ENCODE measurements at places on chromosomes 5 and 9.
A peak's percentile ranks its signal among the peaks of the same experiment; 100 is the strongest.

GRCh38 chr9:129267141-129267540 lies 89.1 kb upstream of the IER5L start:
- ATAC-seq: no peak

GRCh38 chr5:174311121-174311520 lies 265.6 kb downstream of the NSG2 start:
- no peak for ATAC-seq

DNA sequence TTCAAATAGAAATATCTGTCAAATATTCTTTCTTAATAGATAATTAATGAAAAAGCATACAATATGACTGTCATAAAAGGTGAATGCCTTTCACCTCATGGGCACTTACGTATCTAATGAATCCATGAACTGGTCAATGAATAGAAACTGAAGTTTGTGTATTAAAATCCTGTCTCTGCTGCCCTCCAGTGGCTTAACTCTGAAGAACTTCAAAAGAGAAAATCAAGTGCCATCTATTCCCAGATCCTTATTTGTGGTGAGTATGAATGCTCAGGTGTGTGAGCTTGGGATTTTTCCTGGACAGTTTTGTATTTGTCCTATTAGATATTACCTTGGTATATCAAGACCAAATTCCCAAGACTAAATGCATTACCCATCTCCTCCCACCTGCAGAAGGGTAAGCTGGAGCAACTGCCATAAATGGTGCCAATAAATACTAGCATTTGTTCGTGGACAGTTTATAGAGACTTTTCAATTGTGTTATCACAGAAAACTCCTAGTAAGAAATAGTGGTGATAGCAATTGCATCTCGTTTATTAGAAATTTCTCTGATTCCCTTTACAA lies 44.0 kb upstream of the SVEP1 start:
- ATAC-seq: peak; percentile 54

DNA sequence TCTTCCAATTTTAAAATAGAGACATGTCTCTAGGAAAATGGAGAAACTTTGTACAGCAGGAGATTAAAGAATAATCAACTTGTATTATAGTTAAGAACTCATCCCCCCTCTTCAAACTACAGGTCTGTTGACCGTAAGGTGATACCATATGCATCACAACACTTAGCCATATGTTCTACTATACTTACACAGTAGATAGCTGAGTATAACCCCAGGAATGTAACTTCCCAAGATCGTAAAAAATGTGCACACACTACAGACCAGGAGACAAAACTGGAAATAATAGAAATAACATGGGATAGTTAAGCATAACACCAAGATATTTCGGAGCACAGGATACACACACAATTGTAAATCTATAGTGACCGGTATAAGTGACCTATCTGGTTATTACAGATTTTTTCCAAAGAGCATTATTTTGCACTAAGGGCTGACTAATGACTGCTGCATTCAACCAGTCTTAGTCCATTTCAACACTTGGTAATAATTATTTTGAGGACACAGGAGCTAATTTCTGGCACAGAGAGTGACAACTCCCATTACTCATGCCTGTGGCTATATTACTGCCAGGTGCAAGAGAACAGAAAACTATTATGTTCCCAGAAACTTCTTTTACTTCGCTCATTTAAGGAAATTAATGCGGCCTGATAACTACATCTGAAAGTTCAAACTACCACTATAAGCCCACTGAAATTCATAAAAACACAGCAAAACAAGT lies 15.4 kb upstream of the ZNF622 start:
- ATAC-seq: no peak

DNA sequence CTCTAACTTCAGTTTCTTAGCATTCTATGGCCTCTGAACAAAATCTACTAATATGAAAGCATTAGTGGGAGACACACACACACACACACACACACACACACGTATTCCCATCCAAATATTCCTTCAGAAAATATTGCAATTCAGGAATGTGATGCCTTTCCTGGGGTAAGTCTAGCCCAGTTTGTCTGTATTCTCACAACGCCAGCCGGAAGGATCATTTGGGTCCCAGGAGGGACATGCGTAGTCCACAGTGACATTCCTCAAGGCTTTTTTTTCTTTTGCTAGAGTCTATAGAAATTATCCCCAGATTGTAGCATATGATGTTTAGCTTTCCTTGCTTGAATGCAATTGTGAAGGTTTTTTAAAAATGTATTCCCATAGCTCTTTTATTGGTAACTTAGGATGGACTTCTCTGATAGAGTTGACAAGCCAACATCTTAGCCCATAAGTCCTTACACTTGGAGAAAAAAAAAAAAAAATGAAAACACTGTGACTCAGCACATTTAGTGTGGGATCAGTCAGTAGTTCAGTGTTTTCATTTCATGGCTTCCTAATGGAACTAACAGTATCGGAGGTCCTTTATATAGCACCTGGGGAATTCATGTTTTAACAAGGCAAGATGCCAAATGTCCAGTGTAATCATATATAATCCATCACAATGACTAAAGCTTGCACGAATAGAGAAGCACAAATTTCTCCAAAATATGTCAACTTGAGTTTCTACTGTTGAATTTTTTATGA lies 316.5 kb downstream of the DIRAS2 start:
- ATAC-seq: peak; percentile 83

GRCh38 chr9:116913536-116913935 lies 226.4 kb downstream of the TRIM32 start:
- ATAC-seq: no peak

DNA sequence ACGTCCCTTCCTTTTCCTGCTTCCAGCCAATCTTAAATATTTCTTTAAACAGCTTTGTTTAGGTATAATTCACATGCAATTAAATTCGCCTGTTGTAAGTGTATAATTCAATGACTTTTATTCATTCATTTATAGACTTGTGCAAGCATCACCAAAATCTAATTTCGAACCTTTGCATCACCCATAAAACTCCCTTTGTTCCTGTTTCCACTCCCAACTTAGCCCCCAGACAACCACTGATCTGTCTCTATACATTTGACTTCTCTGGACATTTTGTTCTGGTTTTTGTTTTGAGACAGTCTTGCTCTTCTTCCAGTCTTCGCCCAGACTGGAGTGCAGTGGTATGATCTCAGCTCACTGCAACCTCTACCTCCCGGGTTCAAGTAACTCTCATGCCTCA lies 71.5 kb downstream of the NR6A1 start:
- ATAC-seq: no peak

- no peak for ATAC-seq
Observed at GRCh38 chr9:134663084-134663483, 21.5 kb downstream of the COL5A1 start.

DNA sequence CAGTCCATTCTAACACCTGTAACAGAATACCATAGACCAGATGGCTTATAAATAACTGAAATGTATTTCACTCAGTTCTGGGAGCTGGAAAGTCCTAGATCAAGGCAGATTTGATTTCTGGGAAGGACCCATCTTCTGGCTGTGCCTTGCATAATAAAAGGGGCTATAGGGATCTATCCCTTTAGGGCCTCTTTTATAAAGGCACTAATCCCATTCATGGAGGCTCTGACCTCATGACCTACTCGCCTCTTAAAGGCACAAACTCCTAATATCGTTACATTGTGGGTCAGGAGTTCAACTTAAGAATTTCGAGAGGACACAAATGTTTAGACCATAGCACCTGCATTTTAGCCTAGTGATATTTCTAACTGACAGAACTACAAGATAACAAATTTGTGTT lies 619.0 kb downstream of the CDH18 start:
- no peak for ATAC-seq

DNA sequence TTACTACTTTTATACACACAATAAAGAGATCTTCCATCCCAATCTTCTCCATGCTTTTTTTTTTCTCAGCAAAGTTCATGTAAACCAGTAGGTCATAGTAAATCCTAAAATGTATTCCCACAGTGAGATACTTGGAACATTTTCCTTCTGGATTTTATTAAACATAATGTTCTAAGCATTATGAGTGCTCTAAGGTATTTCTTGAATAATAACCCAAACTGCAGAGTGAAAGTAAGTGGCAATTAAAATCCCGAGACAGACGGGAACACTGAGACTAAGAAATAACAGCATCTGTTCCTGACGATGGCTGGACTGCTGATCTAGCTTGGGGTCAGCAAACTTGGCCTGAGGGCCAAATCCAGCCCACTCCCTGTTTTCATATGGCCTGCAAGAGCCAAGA lies 359.8 kb downstream of the ARL15 start:
- ATAC-seq: no peak

- ATAC-seq: peak; percentile 86
Observed at GRCh38 chr5:100322483-100322882, 212.7 kb upstream of the FAM174A start.

- no peak for ATAC-seq
Observed at GRCh38 chr5:128782446-128782845, 182.8 kb upstream of the SLC27A6 start.

- ATAC-seq: no peak
Observed at GRCh38 chr5:98735806-98736507, 37.5 kb upstream of the RGMB start.

DNA sequence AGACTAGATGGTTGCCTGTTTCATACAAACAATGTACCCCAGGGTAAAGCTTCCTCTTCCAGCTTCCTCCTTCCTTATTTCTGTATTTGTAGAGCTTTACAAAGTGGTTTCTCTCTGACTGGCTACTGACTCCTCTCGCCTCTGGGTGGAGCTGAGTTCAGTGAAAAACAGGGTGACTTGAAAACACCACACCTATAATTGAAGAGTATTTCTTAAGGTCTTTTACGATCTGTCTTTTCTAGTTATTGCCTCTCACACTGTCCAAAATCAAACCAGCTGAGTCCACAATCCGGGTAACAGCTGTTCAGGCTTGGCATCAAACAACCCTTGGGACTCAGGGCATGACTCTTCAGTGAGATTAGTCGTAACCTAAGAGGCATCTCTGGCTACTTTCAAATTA lies 200.4 kb downstream of the ARRDC3 start:
- no peak for ATAC-seq

DNA sequence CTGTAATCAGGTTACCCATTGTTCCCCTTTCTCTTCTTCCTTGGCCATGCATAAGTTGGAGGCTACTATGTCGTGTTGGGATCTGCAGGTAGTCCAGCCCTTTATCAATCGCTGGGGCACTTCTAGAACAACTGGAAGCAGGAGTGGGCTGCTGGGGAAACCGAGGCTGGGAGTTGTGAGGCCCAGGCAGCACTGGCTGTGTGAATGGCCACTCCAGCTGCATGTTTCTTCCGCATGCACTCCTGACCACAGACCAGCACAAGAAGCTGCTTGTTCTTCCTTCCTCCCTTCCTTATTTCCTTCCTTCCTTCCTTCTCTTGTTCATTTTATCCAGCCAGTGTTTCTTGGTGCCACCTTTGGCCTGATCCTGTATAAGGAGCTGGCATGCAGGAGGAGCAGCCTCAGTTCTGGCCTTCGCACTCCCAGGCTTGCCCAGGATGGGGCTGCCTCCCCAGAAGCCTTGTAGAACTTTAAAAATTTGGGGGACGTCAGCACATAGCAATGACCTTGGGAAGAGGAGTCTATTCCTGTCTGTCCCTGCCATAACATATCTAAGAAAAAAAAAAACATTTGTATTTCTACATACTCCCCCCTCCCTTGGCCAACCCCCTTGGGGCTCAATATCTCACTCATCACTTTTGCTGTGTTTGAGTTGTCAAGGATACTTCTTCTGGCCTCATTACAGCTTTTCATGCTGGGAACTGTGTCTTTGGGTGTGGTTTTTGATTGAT lies 20.8 kb upstream of the CXCL14 start:
- ATAC-seq: no peak

GRCh38 chr9:84659313-84659712 lies 10.2 kb upstream of the NTRK2 start:
- ATAC-seq: peak; percentile 52

DNA sequence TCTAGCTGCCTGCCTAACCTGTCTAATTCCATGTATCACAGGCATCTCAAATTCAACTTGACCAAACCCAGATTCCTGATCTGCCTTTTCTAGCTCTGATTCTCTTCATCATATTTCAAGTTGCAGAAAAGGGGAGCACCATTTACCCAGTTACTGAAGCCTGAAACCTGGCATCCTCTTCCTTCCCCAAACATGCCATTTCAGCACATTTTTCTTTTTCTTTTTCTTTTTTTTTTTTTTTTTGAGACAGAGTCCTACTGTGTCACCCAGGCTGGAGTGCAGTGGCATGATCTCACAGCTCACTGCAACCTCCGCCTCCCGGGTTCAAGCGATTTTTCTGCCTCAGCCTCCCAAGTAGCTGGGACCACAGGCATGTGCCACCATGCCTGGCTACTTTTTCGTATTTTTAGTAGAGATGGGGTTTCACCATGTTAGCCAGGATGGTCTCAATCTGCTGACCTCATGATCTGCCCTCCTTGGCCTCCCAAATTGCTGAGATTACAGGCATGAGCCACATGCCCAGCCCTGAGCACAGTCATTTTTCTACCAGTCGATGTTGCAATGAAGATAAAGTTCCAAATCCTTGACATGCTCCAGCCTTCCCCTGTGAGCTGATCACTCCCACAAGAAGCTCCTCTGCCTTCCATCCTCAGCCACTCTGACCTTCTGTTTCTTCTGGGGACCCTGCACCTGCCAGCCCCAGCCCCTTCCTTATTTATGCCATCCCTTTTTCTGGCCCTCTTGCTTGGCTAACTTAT lies 32.2 kb downstream of the ACER2 start:
- no peak for ATAC-seq

GRCh38 chr5:32600054-32600622 lies 14.8 kb downstream of the SUB1 start:
- ATAC-seq: no peak

DNA sequence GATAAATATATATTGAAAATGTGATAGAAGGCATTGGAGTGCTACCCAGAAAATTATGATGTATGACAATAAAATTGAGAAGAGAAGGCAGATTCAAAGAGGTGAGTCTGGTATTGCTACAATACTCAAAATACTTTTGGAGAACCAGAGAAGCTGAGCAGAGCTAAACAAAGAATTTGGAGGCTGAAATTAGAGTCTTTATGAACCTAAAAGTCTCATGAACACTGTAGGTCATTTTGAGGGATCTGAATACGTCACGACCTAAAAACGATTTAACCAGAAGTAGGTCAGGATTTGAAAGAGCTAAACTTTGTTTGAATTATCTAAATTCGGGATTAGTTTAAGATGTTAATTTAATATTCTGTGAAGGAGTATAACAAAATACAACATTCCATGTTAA lies 182.4 kb upstream of the CDH9 start:
- ATAC-seq: no peak

- no peak for ATAC-seq
Observed at GRCh38 chr5:124061663-124062062, 549.7 kb downstream of the CSNK1G3 start.

DNA sequence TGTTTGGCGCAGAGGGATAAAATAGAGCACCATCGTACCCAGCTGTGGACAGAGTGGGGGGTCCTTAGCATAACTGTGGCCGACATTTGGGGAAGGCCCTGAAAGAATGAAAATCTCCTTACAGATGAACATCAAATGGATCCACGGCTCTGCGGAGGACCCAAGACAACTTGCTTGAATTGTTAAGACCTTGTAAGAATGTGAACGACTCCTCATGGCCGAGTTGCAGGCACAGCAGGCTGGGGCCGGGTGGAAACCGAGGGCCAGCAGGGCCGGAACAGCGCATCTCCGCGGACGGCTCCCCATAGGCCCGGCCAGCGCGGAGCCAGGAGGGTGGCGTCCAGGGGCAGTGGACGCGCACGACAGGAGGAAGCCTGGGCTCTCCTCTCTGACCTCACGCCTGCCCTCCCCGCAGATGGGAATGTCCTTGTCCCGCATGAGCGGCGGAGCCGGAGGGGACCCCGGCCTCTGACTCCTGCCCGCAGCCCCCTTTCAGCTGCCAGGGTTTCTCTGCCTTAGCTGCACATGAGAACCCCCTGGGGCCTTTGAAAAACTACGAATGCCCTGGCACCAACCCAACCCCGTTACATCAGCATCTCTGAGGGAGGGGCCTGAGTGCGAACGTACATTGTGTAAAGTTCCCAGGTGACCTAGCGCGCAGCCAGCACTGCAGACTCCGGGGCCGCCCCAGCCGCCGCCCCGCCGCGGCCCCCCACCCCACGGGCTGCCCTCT lies 36.2 kb upstream of the PTCH1 start:
- ATAC-seq: peak; percentile 33
